ENCODE measurements at places on chromosomes 5 and 9. TPM values are rescaled to one million over a fixed set of nuclear protein-coding genes. Genes with fewer than 3 reads are reported as not detected.

The FOXD4L6 gene
- total RNA-seq = 0.37 TPM

The ABCA1 gene
- total RNA-seq = 198 TPM

The AGGF1 gene
- 25.8 TPM for total RNA-seq

The NMRK1 gene
- total RNA-seq = 20.2 TPM

The BARHL1 gene
- not detected for total RNA-seq

The DPYSL3 gene
- total RNA-seq = 263 TPM

The SPATA31E1 gene
- not detected for total RNA-seq

The LCN2 gene
- total RNA-seq = not detected

The SHISAL2B gene
- not detected for total RNA-seq

The OR1K1 gene
- total RNA-seq = not detected

The AGXT2 gene
- total RNA-seq = not detected

The TRPM6 gene
- not detected for total RNA-seq

The POLE3 gene
- 38.3 TPM for total RNA-seq

The ECM2 gene
- 0.65 TPM for total RNA-seq

The ZNF883 gene
- 1.2 TPM for total RNA-seq

The TNFSF15 gene
- 0.32 TPM for total RNA-seq

The SERF1A gene
- total RNA-seq = 2.8 TPM

The RANBP3L gene
- total RNA-seq = 0.60 TPM

The HMGXB3 gene
- total RNA-seq = 63.9 TPM

The SLC1A3 gene
- total RNA-seq = 14.3 TPM

The TEX48 gene
- not detected for total RNA-seq

The REXO4 gene
- 11.3 TPM for total RNA-seq

The GARNL3 gene
- total RNA-seq = 3.5 TPM

The COL15A1 gene
- total RNA-seq = 49.9 TPM

The CBY3 gene
- not detected for total RNA-seq

The ARL14EPL gene
- not detected for total RNA-seq

The INPP5E gene
- total RNA-seq = 3.9 TPM

The WNT8A gene
- not detected for total RNA-seq

The UBE2QL1 gene
- under 0.01 TPM for total RNA-seq

The PCDHB3 gene
- total RNA-seq = 0.09 TPM

The SGCD gene
- total RNA-seq = 12.7 TPM

The C9orf153 gene
- total RNA-seq = 1.1 TPM

The SELENOP gene
- 0.32 TPM for total RNA-seq

The MCTP1 gene
- total RNA-seq = 17.3 TPM

The THG1L gene
- 15.8 TPM for total RNA-seq

The SAXO1 gene
- not detected for total RNA-seq

The MUSK gene
- total RNA-seq = under 0.01 TPM

The GABRG2 gene
- total RNA-seq = not detected

The PCDHB15 gene
- 0.28 TPM for total RNA-seq

The CDH6 gene
- total RNA-seq = 82.3 TPM

The RETREG1 gene
- 1.2 TPM for total RNA-seq

The DIPK1B gene
- total RNA-seq = 0.30 TPM

The MTAP gene
- total RNA-seq = 88.5 TPM

The SLC36A2 gene
- not detected for total RNA-seq

The CD180 gene
- total RNA-seq = not detected

The LCN12 gene
- total RNA-seq = 0.51 TPM

The HMHB1 gene
- not detected for total RNA-seq

The PCDHA1 gene
- 0.09 TPM for total RNA-seq

The PPP3R2 gene
- total RNA-seq = not detected

The PPP2R2B gene
- 0.18 TPM for total RNA-seq

The LCP2 gene
- total RNA-seq = not detected

The TAF11L5 gene
- total RNA-seq = not detected

The FAM120A gene
- 87.3 TPM for total RNA-seq

The PCDHGC5 gene
- total RNA-seq = 10.2 TPM

The STC2 gene
- total RNA-seq = 487 TPM

The SLC23A1 gene
- not detected for total RNA-seq

The INSYN2B gene
- total RNA-seq = 8.3 TPM

The PTGES gene
- 162 TPM for total RNA-seq

Data from smooth muscle cell of the umbilical artery (primary cell).